Spinal cord (tissue), 10 donors: ENCODE measurements at places on chromosomes 6 and 20.
A peak's percentile ranks its signal among the peaks of the same experiment; 100 is the strongest.

- H3K27me3 ChIP-seq = peaks cover 3% of the 10 kb centered on the region
- no peaks in the 10 kb centered on the region for H3K36me3 ChIP-seq
- DNase-seq = peak; percentile 48
Measured at GRCh38 chr6:160960839-160961238, 30.7 kb upstream of the MAP3K4 start.

GRCh38 chr6:7273709-7274108 is 39.3 kb downstream of the SSR1 start:
- H3K4me3 ChIP-seq = no peak overlapping the region
- H3K4me1 ChIP-seq = peaks cover 2% of the 10 kb centered on the region
- H3K27ac ChIP-seq = no peak overlapping the region
- no peaks in the 10 kb centered on the region for H3K27me3 ChIP-seq
- peaks cover 3% of the 10 kb centered on the region for H3K36me3 ChIP-seq

DNA sequence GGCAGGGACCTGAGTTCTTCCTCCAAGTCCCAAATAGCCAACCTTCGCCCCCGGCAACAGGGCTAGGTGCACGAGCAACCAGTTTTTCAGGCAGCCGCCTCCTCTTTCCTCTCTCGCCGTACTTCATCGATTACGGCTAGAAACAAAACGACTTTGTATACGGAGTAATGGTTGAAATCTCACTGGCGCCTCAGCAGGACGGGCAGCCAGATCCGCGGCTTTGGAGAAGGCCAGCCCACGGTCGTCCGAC is 333 bp upstream of the SMIM13 start:
- H3K27me3 ChIP-seq = peaks cover 2% of the 10 kb centered on the region
- H3K36me3 ChIP-seq = peaks cover 3% of the 10 kb centered on the region
- no peak for DNase-seq
- H3K27ac ChIP-seq = peak overlapping the region; percentile 97
- H3K4me1 ChIP-seq = peaks cover 8% of the 10 kb centered on the region

DNA sequence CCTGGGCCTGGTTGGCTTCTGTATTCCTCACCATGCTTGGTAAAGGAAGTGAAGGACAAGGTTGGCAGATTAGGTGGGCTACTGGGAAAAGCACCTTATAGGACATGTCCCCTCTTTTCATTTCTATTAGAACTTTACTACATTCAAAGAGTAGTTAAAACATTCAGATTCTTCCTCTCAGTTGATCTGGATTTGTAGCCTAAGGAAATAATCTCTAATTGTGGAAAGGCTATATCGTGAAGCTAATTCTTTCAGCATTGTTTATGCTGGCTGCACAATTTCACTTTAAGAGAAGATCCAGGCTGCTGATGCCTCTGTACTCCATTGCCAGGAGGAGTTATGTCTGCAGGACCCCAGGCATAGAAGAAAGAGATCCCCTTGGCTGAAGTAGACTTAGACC is 58.8 kb downstream of the ARHGAP40 start:
- H3K36me3 ChIP-seq = no peaks in the 10 kb centered on the region
- no peak overlapping the region for H3K27ac ChIP-seq
- no peak for DNase-seq
- no peaks in the 10 kb centered on the region for H3K27me3 ChIP-seq
- peaks cover 13% of the 10 kb centered on the region for H3K4me1 ChIP-seq

DNA sequence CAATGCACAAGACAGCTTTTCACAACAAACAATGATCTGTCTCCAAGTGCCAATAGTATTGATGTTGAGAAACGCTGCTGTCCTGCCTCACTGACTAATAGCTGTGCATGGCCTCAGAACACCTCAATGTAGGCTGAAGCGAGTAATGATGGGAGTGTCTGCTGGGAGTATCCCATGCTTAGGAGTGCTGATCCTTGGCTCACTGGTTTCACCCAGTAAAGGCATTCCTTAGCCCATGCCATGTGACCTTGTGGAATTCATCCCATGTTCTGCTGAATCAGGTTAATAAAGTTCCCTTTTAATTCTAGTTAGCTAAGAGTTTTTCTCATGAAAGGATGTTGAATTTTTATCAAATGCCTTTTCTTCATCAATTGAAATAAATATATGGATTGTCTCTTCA is 3.8 kb upstream of the WFDC12 start:
- H3K4me3 ChIP-seq = no peak overlapping the region
- peaks cover 3% of the 10 kb centered on the region for H3K27me3 ChIP-seq
- H3K27ac ChIP-seq = no peak overlapping the region
- no peak for DNase-seq
- no peaks in the 10 kb centered on the region for H3K36me3 ChIP-seq
- no peaks in the 10 kb centered on the region for H3K4me1 ChIP-seq

GRCh38 chr6:16911088-16911487 is 149.8 kb upstream of the ATXN1 start:
- H3K4me3 ChIP-seq = no peak overlapping the region
- DNase-seq = no peak
- H3K27ac ChIP-seq = no peak overlapping the region
- H3K4me1 ChIP-seq = no peaks in the 10 kb centered on the region

GRCh38 chr6:51199105-51199552 is 380.5 kb downstream of the TFAP2B start:
- H3K4me1 ChIP-seq = no peaks in the 10 kb centered on the region
- DNase-seq = no peak
- H3K27me3 ChIP-seq = no peaks in the 10 kb centered on the region
- H3K27ac ChIP-seq = no peak overlapping the region
- no peaks in the 10 kb centered on the region for H3K36me3 ChIP-seq

- DNase-seq = no peak
- H3K27ac ChIP-seq = no peak overlapping the region
- H3K36me3 ChIP-seq = no peaks in the 10 kb centered on the region
Measured at GRCh38 chr20:60202046-60202445, 243.8 kb downstream of the CDH26 start.

GRCh38 chr6:136341967-136342366 is 52.3 kb upstream of the BCLAF1 start:
- H3K4me1 ChIP-seq = no peaks in the 10 kb centered on the region
- H3K27ac ChIP-seq = no peak overlapping the region
- no peaks in the 10 kb centered on the region for H3K36me3 ChIP-seq
- H3K4me3 ChIP-seq = no peak overlapping the region
- no peak for DNase-seq

- DNase-seq = no peak
- H3K4me1 ChIP-seq = peaks cover 9% of the 10 kb centered on the region
- H3K27me3 ChIP-seq = no peaks in the 10 kb centered on the region
- no peak overlapping the region for H3K4me3 ChIP-seq
Measured at GRCh38 chr6:158416883-158417759, 104.9 kb downstream of the TULP4 start.

- no peak overlapping the region for H3K4me3 ChIP-seq
- no peak overlapping the region for H3K27ac ChIP-seq
- H3K27me3 ChIP-seq = no peaks in the 10 kb centered on the region
- DNase-seq = no peak
Measured at GRCh38 chr6:137717074-137718073, 149.7 kb upstream of the TNFAIP3 start.

DNA sequence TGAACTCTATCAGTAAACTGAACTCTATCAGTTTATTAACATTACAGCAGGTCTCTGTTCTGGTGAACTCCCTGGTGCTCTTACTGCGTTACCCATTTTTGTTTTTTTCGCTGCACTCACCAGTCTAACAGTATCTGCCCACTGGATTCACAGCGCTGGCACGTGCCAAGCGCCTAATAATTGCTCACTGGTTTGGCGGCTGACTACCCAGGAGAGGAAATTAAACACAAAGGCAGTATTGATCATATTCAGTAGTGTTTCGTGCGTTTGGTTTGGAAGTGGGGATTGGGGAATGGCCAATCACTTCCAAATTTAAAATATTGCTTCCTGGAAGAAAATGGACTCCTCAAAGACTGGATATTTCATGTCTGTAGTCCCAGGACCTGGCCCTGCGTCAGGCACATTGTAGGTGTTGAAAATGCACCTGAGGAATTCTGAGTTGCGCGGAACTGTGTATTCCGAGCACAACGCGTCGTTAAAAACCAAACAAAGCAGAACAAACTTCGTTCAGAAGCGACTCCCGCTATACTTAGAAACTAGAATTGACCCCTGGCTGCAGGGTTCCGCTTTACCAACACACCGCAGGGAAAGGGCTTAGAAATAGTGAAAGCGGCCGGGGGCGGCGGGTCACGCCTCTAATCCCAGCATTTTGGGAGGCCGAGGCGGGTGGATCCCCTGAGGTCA is 1.1 kb upstream of the RPS12 start:
- peaks cover 11% of the 10 kb centered on the region for H3K4me1 ChIP-seq
- no peaks in the 10 kb centered on the region for H3K27me3 ChIP-seq
- H3K4me3 ChIP-seq = peak overlapping the region; percentile 83
- peak overlapping the region; percentile 95 for H3K27ac ChIP-seq
- no peak for DNase-seq
